ENCODE measurements at places on chromosomes 12 and 14.
A peak's percentile ranks its signal among the peaks of the same experiment; 100 is the strongest.

DNA sequence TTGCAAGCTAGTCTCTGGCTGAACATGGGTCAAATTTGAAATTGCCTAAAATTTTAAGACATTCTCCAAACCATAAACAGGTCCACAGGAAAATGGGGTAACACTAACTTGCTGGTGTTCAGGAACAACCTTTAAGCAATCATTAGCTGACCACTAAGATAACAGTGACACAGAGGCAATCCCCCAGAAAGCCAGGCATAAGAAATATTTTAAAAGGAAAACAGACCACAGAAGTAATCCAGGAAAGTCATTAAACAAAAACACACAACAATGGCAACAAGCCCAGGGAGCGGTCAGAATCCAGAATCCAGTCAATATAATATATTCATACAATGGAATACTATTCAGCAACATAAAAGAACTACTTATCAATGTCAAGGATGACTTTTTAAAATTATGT, 59.1 kb downstream of the LRP6 start:
- H3K4me1 ChIP-seq = no peaks in the 10 kb centered on the region
- no peak overlapping the region for H3K4me3 ChIP-seq
- H3K27me3 ChIP-seq = no peaks in the 10 kb centered on the region
- H3K27ac ChIP-seq = no peak overlapping the region

GRCh38 chr12:29610473-29611170, 113.1 kb upstream of the OVCH1 start:
- DNase-seq = peak; percentile 12
- H3K4me3 ChIP-seq = no peak overlapping the region
- no peaks in the 10 kb centered on the region for H3K4me1 ChIP-seq
- H3K36me3 ChIP-seq = no peaks in the 10 kb centered on the region

- H3K27ac ChIP-seq = peak overlapping the region; percentile 86
- H3K36me3 ChIP-seq = no peaks in the 10 kb centered on the region
- no peak overlapping the region for H3K4me3 ChIP-seq
- peaks cover 19% of the 10 kb centered on the region for H3K4me1 ChIP-seq
- no peaks in the 10 kb centered on the region for H3K27me3 ChIP-seq
- DNase-seq = no peak
These were observed 6.3 kb downstream of the SCNN1A start for GRCh38 chr12:6368906-6369525.

GRCh38 chr12:19683178-19683927, 244.1 kb downstream of the AEBP2 start:
- H3K27ac ChIP-seq = no peak overlapping the region
- DNase-seq = no peak
- H3K4me3 ChIP-seq = no peak overlapping the region
- no peaks in the 10 kb centered on the region for H3K4me1 ChIP-seq
- H3K27me3 ChIP-seq = no peaks in the 10 kb centered on the region
- H3K36me3 ChIP-seq = no peaks in the 10 kb centered on the region

DNA sequence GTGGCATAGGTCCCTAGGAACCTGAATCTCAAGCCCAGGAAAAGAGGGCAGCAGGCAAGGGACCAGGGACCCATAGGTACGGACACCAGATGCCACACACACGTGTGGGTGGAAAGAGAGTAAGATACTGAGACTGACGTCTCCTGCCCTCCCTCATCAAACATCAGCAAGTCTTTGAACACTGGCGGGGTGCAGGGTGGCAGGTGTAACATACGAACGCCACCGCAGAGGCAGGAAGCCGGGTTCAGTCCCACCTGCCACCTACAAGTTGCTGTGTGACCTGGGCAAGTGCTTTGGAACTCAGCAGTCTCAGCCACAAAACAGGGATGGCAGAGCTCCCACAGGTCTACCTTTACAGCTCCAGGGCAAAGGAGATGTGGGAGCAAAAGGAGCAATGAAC, 11.1 kb downstream of the ACTN1 start:
- no peak for DNase-seq
- H3K36me3 ChIP-seq = peaks cover 17% of the 10 kb centered on the region
- peaks cover 89% of the 10 kb centered on the region for H3K4me1 ChIP-seq

DNA sequence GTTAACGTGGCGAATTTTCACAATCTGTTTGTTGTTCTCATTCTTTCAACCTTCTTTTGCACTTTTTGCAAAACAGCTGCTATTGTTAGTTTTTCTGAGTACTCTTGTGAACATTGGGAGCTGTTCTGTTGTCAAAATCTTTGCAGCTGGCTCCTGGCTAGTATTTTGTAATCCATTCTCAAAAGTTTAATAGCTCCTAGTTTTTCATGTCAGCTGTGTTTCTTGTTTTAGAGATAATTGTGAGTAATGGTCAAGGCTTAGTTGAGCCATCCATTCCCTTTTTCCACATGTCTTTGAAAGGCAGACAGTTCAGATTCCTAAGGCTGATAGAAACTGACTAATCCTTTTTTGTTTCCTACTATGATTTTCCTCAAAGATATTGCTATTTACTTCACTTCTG, 39.1 kb upstream of the CRADD start:
- no peaks in the 10 kb centered on the region for H3K36me3 ChIP-seq
- H3K27ac ChIP-seq = no peak overlapping the region
- no peak overlapping the region for H3K4me3 ChIP-seq

GRCh38 chr14:37197421-37198272, at the start of gene MIPOL1:
MIPOL1 (plus strand) TSS chr14:37197937; CDS start chr14:37247889, 49,952 bp downstream.
- H3K36me3 ChIP-seq = no peaks in the 10 kb centered on the region
- peak within 1 kb of the TSS; percentile 82 for H3K27ac ChIP-seq
- no peaks in the 10 kb centered on the region for H3K4me1 ChIP-seq

DNA sequence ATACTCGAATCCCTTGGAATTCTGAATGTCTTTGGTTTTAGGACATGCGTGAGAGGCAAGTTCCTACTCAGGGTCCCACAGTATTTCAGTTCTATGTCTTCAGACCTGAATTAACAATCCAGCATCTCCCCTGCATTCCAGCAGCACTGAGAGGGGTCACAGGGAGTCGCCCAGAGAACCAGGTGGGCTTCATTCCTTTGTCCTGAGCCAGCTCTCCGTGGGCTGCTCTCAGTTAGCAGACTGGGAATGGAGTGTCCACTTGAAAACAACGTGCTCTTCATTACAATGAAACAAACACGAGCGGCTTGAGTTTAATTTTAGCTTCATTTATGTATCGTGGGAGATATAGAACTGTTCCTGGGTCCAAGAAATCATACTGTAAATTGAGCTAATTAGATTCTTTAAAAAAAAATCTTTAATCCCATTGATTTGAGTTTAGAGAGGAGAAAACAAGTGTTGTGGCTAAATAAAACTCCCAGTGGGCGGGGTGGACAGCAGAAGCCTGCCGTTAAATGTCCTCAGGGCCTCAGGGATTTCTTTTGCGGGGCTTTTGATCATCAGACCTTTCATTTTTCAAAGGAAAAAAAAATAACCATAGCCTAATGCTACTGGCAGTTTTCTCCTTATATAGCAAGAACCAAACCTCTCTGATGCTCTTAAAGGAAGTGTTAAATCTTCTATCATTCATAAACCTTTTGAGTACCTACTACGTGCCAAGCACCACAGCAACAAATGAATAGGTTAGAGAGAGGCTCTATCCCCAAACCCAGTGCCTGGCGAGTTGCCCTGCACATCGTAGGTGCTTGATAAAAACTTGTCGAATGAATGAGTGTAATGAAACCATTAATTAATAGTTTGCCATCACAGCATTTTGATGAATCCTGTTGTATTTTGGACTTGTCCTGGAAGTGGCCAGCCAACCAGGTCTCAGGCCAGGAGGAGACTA, 140.4 kb downstream of the CHST11 start:
- no peak overlapping the region for H3K4me3 ChIP-seq
- H3K36me3 ChIP-seq = no peaks in the 10 kb centered on the region
- H3K27ac ChIP-seq = no peak overlapping the region
- H3K27me3 ChIP-seq = no peaks in the 10 kb centered on the region
- DNase-seq = no peak

Measured in left lung (tissue), 14 donors.